Stimulated activated CD8-positive, alpha-beta memory T cell treated with anti-CD3 and anti-CD28 coated beads, Interleukin-4, amount 100 ng/mL, for 48 hours (primary cell): ENCODE measurements at places on chromosomes 6 and 20.

- DNase-seq: no peak
Observed at GRCh38 chr6:140345935-140346334, 971.5 kb upstream of the CITED2 start.

DNA sequence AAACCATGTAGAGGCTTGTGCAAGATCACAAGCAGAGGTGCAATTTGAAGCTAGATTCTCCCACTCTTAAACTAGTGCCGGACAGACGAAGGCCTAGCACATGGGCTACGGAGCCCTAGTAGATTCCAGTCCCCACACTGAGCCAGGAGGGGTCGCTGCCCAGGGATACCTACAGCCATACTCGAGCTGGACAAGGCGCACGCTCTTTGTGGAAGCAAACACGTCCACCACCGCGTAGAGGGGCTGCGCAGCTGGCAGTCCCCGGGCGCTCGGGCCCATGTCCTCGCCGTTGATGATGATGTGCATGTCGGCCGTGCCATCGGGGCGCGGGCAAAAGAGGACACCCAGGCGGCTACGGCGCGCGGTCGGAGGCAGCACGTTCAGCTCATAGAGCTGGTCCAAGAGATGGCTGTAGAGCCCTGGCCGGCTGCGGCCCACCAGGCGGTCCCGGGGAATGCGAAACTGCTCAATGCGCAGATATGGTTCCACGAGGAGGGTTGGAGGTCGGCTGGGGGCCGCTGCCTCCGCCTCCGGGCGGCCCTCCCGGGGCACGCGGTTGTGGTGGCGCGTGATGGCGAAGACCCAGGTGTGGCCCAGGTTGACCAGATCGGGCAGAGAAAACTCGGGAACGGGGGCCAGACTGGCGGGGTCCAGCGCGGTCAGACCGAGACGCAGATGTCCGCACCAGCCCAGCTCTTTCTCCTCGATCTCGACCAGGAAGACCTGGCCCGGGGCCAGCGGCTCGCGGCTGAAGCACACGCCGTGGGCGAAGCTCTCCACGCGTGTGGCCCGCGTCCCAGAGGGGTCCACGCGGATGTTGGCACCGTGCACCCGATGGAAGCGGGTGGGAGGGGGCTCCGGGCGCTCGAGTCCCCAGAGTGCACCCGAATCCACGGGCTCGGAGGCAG, 677 bp downstream of the NEURL2 start:
- peak; percentile 72 for DNase-seq

GRCh38 chr6:88167352-88167937, 1.3 kb upstream of the CNR1 start:
- peak; percentile 27 for DNase-seq

- peak; percentile 60 for DNase-seq
Observed at GRCh38 chr20:63686492-63687321, 9.7 kb upstream of the TNFRSF6B start.

GRCh38 chr6:6006428-6007365, at the start of gene NRN1:
Gene NRN1, minus strand, starts transcription at chr6:6006925. Its CDS starts 176 bp downstream, at chr6:6006749.
- DNase-seq: no peak

- no peak for DNase-seq
Observed at GRCh38 chr20:45211569-45212474, 5.0 kb downstream of the SEMG1 start.
